Dermis blood vessel endothelial cell (primary cell): ENCODE measurements at places on chromosomes 6 and 20. TPM values are rescaled to one million over a fixed set of nuclear protein-coding genes. Genes with fewer than 3 reads are reported as not detected.

The ARFGEF2 gene
- 67.7 and 87.8 TPM in 2 replicates for total RNA-seq

DNA sequence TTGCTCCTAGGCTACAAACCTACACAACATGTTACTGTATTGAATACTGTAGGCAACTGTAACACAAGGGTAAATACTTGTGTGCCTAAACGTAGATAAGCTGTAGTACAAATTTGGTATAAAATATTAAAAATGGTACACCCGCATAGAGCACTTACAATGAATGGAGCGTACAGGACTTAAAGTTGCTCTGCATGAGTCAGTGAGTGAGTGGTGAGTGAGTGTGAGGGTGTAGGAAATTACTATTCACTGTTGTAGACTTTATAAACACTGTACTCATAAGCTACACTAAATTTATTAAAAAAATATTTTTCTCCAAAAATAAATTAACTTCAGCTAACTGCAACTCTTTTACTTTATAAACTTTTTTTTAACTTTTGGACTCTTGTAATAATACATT lies 391.6 kb downstream of the ADGRB3 start:
- DNase-seq, result no peak

The OR12D2 gene
- not detected in 2 replicates for total RNA-seq

DNA sequence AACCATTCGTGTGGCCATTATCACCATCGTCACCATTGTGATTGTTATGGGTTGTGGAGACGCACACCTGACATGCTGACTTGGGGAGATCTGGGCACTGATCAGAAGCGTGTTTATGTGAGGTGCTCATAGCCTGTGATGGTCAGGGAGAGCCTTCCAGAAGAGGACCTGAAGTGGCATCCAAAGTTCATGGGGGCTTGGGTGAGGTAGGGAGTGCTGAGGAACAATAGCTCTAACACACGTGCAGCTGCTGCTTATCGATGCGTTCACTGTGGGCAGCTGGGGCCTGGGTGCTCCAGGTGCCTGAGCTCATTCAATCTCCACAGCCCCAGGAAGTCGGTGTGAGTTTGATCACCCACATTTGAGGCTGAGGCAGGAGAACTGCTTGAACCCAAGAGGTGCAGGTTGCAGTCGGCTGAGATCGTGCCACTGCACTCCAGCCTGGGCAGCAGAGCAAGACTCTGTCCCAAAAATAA lies 227.3 kb downstream of the PREX1 start:
- DNase-seq, result no peak

- DNase-seq, result no peak
These were observed 70.2 kb downstream of the EYA2 start for GRCh38 chr20:46964618-46965455.

The SEC23B gene
- total RNA-seq, result 42.9 and 51.5 TPM in 2 replicates

- DNase-seq, result no peak
These were observed 166.1 kb downstream of the TMEM242 start for GRCh38 chr6:157157258-157157657.

DNA sequence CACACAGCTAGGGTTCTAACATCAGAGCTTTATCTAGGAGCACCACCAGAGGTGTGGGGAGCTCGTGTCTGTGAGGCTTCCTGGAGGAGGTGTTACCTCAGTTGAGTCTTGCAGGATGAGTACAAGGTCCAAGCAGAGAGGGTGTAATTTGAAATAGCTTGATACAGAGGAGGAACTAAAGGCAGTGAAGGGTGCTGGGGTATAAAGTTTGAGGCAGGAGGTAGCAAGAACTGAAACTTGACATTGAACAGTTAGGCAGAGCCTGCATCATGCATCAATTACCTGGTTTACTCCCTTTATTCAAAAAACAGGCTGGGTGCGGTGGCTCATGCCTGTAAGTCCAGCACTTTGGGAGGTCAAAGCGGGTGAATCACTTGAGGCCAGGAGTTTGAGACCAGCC lies 241.2 kb downstream of the UST start:
- DNase-seq, result no peak

DNA sequence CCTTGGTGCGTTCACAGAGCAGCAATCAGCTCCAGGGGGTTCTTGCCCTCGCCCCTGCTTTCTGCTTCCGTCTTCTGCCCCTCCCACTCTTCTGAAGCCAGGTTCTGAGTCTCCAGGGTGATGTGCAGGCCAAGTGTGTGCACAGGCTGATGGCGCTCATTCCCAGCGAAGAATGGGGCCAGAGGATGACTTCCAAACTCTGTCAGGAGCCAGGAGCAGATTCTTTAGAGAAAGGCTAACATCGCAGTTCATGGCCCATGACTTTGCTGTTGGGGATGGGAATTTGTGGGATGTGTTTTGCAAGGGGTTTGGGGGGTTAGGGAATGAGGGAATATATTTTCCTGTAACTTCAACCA lies 56.1 kb upstream of the CCN6 start:
- no peak for DNase-seq

- DNase-seq, result peak; percentile 97
These were observed at the start of the genes HSPA1A and HSPA1L for GRCh38 chr6:31815025-31815838. Gene HSPA1A (plus strand): TSS chr6:31815543. CDS start chr6:31815757, 214 bp downstream. Gene HSPA1L (minus strand): TSS chr6:31815283. CDS start chr6:31811972, 3,311 bp downstream.

The OPN5 gene
- not detected in 2 replicates for total RNA-seq

DNA sequence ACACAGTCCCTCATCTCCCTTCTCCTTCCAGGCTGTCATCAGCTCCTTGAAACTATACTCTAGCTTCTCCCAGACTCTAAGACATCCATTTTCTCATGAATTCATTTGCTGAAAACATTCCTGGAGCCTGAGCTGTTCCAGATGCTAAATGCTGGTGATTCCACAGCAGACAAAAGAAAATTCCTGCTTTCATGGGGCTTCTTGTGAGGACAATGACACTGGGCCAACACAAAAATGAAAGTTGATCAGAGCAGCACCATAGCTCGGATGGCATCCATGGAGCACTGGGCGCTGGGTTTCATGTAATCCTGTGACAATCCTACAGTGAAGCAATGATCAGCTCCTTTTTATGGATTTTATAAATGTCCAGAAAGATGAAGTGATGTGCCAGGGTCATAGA lies 47.4 kb upstream of the STX16 start:
- no peak for DNase-seq

DNA sequence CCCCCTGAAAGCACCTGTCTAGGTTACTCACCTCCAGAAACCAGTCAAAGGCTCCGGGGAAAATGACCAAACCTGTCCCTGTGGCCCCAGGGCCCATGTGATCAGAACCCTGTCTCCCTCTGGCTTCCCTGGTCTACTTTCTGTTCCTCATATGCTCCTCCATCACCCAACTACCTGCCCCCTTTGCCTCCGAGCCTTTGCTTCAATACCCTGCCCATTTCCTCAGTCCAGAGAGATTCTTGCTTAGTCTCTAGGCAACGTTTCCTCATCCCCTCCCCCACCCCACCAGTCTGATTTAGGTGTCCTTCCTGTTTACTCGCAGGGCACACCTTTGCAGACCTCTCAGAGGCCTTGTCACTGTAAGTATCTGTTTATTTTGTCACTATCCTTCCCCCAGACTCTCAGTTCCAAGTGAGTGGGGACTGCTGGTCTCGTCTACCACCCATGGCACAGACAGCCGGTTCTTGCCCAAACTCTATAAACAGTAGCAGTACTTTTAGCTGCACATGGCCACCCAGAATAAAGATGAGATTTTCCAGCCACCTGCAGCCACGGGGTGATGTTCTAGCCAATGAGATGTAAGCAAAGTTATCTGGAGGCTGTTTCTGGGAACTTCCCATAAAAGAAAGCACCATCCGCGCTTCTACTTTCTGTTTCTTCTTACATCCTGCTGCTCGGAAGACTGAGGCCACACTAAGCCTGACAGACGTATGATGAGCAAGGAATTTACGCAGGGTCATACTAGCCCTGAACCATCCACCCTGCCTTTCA lies 13.3 kb downstream of the ELOVL5 start:
- DNase-seq, result peak; percentile 37

The TRIM40 gene
- total RNA-seq, result not detected in 2 replicates

- DNase-seq, result no peak
These were observed 155.9 kb downstream of the NFATC2 start for GRCh38 chr20:51386586-51386985.

The ZC2HC1B gene
- not detected in 2 replicates for total RNA-seq

- no peak for DNase-seq
These were observed 117.6 kb upstream of the UST start for GRCh38 chr6:148629181-148629580.

DNA sequence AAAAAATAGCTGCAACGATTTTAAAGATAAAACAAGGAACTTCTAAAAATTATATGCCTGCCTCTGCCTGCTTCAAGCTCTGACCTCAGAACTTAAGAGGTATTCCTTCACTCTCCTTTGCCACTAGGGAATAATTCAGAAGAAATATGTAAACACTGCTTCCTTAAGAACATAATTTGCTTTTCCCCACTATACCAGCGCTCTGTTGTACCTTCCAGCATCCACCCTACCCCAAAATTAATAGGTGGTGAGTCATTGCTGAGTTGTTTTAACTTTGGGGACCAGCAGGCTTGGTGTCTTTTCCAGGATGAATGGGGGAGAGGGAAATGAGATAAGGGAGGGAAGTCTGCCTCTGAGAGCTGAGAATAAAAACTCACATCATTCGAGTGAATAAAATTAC lies 107.7 kb upstream of the ATXN1 start:
- DNase-seq, result no peak

- DNase-seq, result no peak
These were observed 34.3 kb downstream of the PYGB start for GRCh38 chr20:25282034-25282781.

DNA sequence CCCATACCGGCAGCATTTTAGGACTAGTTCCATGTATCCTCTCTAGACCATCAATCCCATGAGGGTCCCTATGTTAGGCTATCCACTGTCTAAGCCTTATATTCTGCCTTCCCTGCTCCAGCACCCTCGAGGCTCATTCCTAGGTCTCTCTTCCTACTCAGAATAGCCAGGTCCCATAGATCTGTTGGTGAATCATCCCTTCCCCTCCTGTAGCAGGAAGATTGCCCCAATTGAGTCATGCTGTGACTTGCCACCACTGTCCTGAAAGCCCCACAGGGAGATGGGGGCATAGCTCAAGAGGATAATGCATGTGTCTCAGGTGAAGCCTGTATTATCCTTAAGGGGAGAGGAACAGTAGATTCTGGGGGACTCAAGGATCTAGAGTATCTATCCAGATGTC lies 143.1 kb upstream of the MOCS1 start:
- DNase-seq, result no peak

DNA sequence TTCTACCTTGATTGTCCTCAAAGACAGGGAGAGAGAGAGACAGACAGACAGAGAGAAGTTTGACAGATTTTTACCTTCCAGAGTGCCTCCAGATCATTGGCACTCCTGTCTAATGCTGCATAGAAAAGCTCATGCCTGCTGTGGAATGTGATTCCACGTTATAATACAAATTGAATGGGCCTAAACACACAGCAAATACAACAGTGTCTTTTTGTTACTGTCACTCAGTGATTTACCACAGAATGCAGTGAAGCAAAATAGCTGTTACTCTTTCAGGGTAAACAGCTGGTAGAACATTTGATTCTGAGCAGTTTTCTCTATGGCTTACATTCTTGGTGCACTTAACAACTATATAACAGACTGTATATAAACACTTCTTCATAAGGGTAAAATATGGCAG lies 558.7 kb downstream of the LMBRD1 start:
- no peak for DNase-seq

The TREML1 gene
- not detected in 2 replicates for total RNA-seq

- DNase-seq, result peak; percentile 95
These were observed 309.3 kb downstream of the PRL start for GRCh38 chr6:21987501-21987957.

DNA sequence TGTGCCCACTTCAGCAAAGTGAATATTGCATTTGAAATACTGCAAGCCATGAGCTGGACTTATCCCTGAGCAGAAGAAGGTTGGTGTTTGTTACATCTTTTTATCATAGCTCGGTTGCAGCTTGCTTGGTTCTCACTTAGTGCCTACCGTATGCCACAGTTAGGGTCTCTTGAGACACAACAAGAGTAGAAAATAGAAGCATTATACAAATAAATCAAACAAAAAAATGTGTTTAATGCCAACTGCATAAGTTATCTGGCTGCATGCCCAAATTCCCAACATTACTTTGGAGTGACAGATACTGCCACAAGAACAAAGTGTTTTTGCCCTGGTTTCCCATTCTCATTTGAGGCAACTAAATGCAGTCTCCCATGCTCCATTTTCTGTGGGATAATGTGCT lies 53.9 kb upstream of the LAMP5 start:
- DNase-seq, result peak; percentile 87

GRCh38 chr6:158353883-158354877 lies 41.9 kb downstream of the TULP4 start:
- DNase-seq, result peak; percentile 71

DNA sequence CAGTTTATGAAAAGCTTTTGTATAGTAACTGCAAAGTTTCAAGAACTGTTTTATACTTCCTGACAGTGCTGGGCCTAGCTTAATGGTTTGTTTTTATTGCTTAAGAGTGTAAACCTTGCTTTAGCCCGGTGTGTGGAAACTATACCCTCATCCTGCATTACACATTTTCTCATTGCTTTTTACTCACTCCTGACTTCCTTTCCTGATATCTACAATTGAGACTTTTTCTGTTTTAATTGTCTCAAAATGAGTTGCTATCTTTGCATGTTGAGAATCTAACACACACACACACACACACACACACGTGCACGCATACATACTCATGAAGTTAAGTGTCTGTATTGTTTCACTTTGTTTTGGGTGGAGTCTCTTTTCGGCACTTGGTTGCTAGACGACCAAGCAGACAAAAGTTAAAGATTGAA lies 16.7 kb downstream of the BMP2 start:
- peak; percentile 46 for DNase-seq

The TOX2 gene
- total RNA-seq, result 0.88 and 1.5 TPM in 2 replicates

DNA sequence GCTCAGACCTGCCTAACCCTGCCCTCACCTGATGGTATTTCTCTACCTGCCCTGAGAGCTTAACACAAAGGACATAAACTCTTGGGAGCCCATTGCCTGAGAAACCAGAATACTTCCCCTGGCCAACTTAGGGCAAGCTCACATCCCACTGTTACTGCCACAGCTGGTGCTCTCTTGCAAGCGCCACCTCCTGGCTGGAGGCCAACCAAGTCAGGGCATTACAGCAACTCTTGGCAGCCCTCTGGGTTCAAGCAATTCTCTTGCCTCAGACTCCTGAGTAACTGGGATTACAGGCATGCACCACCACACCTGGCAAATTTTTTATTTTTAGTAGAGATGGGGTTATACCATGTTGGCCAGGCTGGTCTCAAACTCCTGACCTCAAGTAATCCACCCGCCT lies 70.1 kb downstream of the HECA start:
- no peak for DNase-seq

GRCh38 chr20:56983813-56984212 lies 282.6 kb downstream of the BMP7 start:
- no peak for DNase-seq

The WRNIP1 gene
- 73.6 and 77.3 TPM in 2 replicates for total RNA-seq

The TSPYL4 gene
- total RNA-seq, result 7.5 and 10.6 TPM in 2 replicates

DNA sequence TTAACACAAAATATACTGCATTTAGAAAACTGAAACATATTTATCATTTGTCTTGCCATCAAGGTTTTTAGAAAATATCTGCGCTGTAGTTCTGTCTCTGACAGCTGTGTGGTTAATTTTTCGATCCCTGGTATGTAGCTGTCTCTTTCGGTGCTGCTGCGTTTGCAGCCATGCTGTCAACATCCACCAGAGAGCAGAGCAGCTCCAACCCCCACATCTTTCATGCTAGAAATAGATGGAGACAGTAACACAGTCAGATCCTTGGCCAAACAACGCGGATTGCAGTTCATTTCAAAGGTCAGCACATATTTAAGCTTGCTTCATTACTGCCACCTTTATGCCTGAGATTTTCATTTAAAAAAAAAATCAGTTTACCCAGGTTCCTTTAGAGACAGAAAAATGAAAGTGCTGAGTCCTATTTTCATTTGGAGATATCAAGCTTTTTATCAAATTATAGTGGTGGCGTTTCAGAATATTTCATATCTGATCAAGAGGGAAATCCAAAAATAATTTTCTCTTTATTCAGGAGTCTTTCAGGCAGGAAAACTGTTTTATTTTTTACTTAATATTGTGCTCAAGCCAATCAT lies 157.7 kb upstream of the MMS22L start:
- DNase-seq, result peak; percentile 41
